Sigmoid colon (tissue), 7 donors: ENCODE measurements at places on chromosomes 4 and X. TPM values are rescaled to one million over a fixed set of nuclear protein-coding genes. Genes with fewer than 3 reads are reported as not detected.

The CXorf49 gene
- not detected for total RNA-seq

The ADRA2C gene
- total RNA-seq = 0.71 TPM

GRCh38 chr4:69717778-69718177 is 42.6 kb downstream of the SULT1B1 start:
- H3K36me3 ChIP-seq = no peaks in the 10 kb centered on the region
- no peaks in the 10 kb centered on the region for H3K27me3 ChIP-seq
- no peak overlapping the region for H3K4me3 ChIP-seq
- H3K27ac ChIP-seq = no peak overlapping the region
- H3K4me1 ChIP-seq = no peaks in the 10 kb centered on the region

GRCh38 chr4:125483278-125483677 is 168.5 kb downstream of the FAT4 start:
- no peaks in the 10 kb centered on the region for H3K4me1 ChIP-seq
- H3K36me3 ChIP-seq = peaks cover 21% of the 10 kb centered on the region
- no peaks in the 10 kb centered on the region for H3K27me3 ChIP-seq

DNA sequence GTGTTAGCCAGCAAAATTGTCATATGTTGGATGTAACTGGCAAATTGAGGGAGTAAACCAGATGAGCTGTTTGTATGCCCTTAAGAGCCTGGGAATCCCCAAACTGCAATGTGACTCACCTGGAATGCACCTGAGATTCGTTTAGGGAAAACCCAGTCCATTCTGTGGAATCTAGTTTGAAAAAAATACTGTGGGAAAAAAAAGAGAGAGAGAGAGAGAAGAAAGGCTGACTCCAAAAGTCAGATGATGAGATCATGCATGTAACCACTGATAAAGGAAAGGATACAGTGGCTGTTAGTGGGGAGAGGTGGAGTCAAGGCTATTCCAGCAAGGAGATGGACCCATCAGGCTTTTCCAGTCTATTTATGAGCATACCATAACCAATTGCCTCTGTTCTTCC is 48.5 kb downstream of the SLC9A7 start:
- no peaks in the 10 kb centered on the region for H3K27me3 ChIP-seq
- no peak for DNase-seq
- H3K4me1 ChIP-seq = no peaks in the 10 kb centered on the region
- no peak overlapping the region for H3K4me3 ChIP-seq
- no peak overlapping the region for H3K27ac ChIP-seq
- H3K36me3 ChIP-seq = no peaks in the 10 kb centered on the region

GRCh38 chr4:51909236-51909703 is 66.3 kb downstream of the DCUN1D4 start:
- no peak overlapping the region for H3K27ac ChIP-seq
- H3K4me3 ChIP-seq = no peak overlapping the region
- H3K36me3 ChIP-seq = peaks cover 16% of the 10 kb centered on the region
- H3K27me3 ChIP-seq = no peaks in the 10 kb centered on the region
- DNase-seq = no peak
- peaks cover 18% of the 10 kb centered on the region for H3K4me1 ChIP-seq

The SPINK2 gene
- total RNA-seq = not detected

DNA sequence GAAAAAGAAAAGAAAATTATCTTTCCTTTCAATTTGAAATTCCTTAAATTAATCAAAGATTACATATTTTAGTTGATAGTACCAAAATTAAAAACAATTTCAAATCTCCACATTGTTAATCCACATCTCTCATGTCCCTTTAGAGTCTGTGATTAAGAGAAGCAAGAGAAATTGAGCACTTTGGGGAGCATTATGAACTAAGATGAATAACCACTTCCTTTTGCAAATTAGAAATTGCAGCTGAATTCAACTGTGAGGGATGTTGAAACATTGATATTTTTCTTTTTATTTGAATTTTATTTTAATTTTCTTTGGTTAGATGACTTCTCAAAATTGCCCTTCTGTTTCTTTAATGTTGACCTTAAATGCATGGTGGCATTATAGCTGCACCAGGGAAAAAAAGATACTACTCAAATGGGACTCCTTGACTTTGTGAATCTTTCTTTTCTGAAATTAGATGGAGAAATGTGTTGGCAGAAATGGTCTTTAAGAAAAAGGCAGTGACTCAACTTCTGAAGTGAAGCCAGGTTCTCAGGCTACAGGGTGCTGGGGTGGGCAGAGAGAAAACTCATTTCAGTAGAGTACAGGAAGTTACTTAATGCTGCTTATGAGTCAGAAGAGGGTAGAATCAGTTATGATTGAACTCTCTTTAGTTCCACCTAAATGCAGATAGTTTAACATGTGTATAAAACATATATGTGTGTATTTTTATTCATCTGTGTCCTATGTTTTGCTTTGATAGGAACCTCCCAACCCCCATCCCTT is 92.0 kb upstream of the TNIP3 start:
- H3K27me3 ChIP-seq = no peaks in the 10 kb centered on the region
- DNase-seq = no peak
- H3K27ac ChIP-seq = no peak overlapping the region
- H3K4me1 ChIP-seq = no peaks in the 10 kb centered on the region
- H3K36me3 ChIP-seq = no peaks in the 10 kb centered on the region
- H3K4me3 ChIP-seq = no peak overlapping the region

DNA sequence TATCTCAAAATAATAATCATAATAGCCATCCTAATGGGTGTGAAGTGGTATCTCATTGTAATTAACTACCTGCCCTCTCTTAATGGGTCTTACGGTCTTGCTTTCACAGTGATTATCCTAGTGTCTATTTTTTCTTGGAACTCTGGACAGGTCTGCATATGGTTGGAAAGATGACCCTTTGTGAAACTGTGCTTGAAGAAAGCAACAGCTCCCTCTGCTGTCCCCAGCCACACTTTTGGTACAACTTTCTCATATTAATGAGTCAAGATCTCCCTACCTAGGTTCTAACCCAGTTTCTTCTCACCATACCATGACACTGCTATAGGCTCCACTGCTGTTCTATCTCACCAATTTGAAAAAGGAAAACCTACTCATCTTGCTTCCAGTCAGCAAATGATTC is 2.4 kb downstream of the TFDP3 start:
- no peak overlapping the region for H3K27ac ChIP-seq
- DNase-seq = no peak
- no peaks in the 10 kb centered on the region for H3K36me3 ChIP-seq
- no peaks in the 10 kb centered on the region for H3K27me3 ChIP-seq

DNA sequence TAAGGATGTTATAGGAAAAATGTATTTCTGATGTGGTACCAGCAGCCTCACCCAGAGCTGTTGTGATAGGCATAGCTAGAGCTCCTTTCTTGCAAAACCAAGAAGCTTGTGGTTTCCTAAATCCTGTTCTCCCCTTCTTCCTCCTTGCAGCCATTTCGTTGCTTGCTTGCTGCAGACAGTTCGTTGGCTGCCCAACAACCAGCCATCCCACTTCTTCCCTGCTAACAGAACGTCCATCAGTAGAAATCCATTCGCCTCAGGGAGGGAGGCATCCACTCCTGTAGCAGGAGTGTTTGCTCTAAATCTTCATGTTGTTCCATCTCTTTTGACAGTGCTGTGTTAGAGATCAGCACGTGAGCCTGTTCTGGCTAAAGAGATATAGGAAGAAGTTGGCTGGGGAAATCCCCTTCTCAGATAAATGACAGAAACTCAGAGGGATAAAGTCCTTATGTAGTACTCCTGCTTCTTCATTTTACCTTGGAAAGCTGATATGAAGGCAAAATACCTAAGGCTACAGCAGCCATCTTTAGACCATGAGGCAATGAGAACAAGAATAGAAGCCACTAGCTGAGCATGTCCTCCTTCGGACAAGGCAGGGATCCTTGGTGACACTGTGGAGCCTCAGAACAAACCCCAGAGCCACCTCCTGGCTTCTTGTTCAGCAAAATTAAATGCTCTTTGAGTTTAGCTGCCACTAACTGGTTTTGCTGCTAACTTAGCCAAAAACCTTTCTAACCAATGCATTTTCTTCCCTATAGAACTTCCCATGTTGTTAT is 68.4 kb upstream of the RELL1 start:
- H3K27me3 ChIP-seq = no peaks in the 10 kb centered on the region
- no peak for DNase-seq
- H3K36me3 ChIP-seq = no peaks in the 10 kb centered on the region
- H3K4me1 ChIP-seq = no peaks in the 10 kb centered on the region

DNA sequence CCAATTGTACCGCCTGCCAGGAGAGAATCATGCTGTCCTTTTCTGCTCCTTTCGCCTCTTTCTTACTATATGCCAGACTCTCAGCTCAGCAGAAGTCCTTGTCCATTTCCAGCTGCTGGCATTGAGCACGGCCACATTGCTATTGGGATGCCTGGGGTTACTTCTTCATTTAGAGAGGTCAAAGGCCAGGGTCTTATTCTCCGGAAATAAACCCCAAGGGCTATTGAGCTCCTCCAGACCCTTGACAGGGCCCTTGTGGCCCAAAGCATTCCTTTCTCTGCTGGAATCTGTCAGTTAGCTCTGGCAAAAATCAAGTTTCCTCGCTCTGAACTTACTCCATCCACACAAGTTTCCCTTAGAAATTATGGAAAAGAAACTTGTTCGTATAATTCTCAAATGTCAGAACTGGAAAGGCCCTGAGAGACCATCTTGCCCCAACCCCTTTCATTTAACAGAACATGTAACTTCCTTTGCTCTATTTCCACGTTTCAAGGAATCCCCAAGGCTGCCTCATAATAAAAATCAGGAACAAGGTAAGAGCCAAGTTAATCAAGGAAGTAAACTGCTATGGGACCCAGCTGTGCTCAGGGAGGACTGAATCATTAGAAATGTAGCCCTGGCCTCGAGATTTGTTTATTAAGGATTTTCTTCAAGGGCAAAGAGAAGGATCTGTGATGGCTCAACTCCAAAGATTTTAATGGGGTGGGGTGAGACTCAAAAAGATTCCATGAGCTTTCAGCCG is 11.8 kb downstream of the AKAP4 start:
- no peak for DNase-seq
- H3K4me1 ChIP-seq = peaks cover 23% of the 10 kb centered on the region
- no peaks in the 10 kb centered on the region for H3K27me3 ChIP-seq
- H3K36me3 ChIP-seq = no peaks in the 10 kb centered on the region

DNA sequence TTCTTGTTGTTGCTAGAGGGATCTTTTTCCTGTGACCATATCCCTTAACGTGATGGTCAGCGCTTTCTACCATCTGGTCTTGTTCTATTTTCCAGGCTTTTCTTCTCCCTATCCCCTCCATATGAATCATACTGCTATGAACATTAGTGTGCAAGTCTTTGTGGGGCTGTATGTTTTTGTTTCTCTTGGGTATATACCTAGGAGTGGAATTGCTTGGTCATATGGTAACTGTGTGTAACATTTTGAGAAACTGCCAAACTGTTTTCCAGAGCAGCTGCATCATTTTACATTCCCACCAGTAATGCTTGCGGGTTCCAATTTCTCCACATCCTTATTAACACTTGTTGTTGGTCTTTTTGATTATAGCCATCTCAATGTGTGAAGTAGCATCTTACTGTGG is 121.4 kb downstream of the SPRY1 start:
- H3K27me3 ChIP-seq = no peaks in the 10 kb centered on the region
- no peak overlapping the region for H3K27ac ChIP-seq
- H3K4me1 ChIP-seq = no peaks in the 10 kb centered on the region
- DNase-seq = no peak

The ADH1A gene
- not detected for total RNA-seq

- no peaks in the 10 kb centered on the region for H3K27me3 ChIP-seq
- no peak overlapping the region for H3K27ac ChIP-seq
- H3K4me1 ChIP-seq = peaks cover 26% of the 10 kb centered on the region
- DNase-seq = no peak
- no peak overlapping the region for H3K4me3 ChIP-seq
Measured at GRCh38 chr4:119980456-119980855, 86.2 kb downstream of the MAD2L1 start.

DNA sequence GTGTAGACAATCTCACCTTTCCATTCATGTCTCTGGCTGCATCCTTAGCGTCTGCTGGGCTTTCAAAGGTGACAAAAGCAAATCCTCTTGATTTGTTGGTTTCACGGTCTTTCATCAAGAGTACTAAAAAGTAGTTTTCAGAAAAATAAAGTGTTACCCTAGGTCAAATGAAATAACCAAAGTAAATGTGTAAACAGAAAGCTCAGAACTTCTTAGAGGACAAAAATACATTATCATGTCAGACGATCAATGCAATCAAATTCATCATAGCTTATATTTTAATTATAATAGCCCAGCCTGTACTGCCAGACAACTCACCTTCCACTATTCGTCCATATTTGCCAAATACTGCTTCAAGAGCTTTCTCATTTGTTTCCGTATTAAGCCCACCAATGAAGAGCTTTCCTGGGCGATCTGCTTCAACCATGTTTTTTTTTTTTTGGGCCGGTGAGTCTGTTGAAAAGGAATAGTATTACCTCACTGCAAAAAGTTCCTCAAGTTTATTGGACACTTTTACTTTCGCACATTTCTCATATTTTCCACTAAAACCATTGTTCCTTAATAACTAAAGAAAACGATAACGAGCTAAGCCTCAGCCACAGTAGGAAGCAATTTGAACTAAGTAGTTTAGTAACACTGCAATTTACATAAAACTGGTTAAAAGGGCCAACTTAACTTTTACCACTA is 1.4 kb downstream of the RBMX start:
- H3K27ac ChIP-seq = peak overlapping the region; percentile 94
- DNase-seq = no peak
- peaks cover 38% of the 10 kb centered on the region for H3K36me3 ChIP-seq
- no peaks in the 10 kb centered on the region for H3K4me1 ChIP-seq

DNA sequence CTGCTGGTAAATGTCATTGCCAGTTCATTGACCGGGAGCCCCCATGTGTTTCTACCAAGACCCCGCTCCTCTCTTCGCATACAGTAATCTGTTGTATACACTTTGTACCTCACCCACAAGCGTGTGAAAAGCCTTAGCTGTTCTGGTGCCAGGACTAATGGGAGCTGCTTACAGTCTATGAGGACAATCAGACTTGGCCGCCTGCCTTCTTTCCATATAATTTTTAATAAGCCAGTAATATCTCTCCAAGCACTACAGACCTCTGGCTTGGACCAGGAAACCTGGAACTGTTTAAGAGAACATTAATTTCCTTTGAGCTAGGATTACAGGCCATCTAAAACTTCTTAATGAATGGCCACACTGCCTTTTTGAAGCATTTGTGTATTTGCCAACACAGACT is 149.7 kb upstream of the MSX1 start:
- DNase-seq = no peak
- H3K27me3 ChIP-seq = no peaks in the 10 kb centered on the region
- H3K27ac ChIP-seq = no peak overlapping the region
- no peak overlapping the region for H3K4me3 ChIP-seq
- H3K36me3 ChIP-seq = no peaks in the 10 kb centered on the region
- H3K4me1 ChIP-seq = no peaks in the 10 kb centered on the region

The FGF16 gene
- total RNA-seq = not detected

The IL2 gene
- total RNA-seq = not detected

DNA sequence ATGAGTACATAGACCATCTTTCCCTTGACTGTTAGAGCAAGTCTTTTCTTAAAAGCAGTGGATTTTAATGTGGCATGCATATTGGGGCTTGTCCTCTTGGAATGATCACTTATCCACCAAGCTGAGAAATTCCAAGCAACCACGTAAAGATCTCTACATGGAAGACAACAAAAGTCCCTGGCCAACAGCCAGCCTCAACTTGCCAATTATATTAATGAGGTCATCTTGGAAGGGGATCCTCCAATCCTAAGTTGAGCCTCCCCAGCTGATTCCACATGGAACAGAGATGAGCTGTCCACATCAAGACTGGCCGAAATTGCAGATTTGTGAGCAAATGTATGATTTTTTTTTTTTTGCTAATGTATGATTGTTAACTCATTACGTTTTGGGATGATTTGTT is 20.6 kb upstream of the FTHL17 start:
- no peaks in the 10 kb centered on the region for H3K27me3 ChIP-seq
- no peak overlapping the region for H3K4me3 ChIP-seq
- H3K4me1 ChIP-seq = no peaks in the 10 kb centered on the region
- H3K36me3 ChIP-seq = no peaks in the 10 kb centered on the region
- DNase-seq = no peak

The STAP1 gene
- not detected for total RNA-seq

- H3K27me3 ChIP-seq = no peaks in the 10 kb centered on the region
- peak overlapping the region; percentile 65 for H3K27ac ChIP-seq
- DNase-seq = no peak
- H3K36me3 ChIP-seq = no peaks in the 10 kb centered on the region
- H3K4me1 ChIP-seq = peaks cover 21% of the 10 kb centered on the region
Measured at GRCh38 chr4:168803732-168804131, 206.3 kb downstream of the CBR4 start.
